AG10803 (cell line): ENCODE measurements at places on chromosomes 4 and X.

GRCh38 chr4:10535912-10536311, 78.7 kb upstream of the ZNF518B start:
- DNase-seq = no peak

DNA sequence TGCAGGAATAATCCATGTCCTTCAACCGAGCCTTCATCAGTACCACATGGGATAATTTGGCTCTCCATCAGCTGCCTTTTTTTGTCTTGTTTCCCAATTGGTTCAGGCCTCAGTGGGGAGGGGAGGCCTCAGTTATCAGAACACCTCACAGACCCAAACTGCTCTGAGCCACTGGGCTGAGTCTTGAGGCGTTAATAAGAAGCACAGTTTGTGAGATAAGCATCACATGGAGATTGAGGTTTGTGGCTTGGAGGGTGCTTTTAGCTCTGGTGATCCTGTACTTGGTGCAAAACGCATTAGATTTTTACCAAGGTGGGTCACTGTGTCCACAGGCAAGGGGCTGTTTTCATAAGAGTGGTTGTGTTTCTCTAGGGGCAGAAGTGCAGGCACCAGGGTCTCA, 82.8 kb upstream of the HPF1 start:
- DNase-seq = no peak

GRCh38 chr4:53490965-53491622, 100.2 kb downstream of the LNX1 start:
- peak; percentile 98 for DNase-seq

DNA sequence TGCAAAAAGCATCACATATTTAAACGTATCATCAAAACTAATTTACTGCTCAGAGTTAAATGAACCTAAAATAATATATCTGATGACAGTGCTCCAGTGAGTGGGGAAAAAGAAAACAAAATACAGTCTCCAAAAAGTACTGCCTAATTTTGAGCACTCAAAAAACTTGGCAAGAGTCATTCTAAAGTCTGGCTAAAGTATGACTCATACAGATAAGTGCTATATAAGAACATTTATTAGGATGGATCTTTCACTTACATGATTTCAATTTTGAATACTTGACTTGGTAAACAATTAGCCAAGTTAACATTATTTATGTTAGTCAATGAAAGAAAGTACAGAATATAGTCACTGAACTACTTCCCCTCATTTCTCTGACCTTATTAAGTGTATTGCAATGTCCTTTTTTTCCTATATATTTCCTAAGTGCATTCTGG, 27.2 kb downstream of the FBXO8 start:
- peak; percentile 34 for DNase-seq

- DNase-seq = no peak
Measured at GRCh38 chr4:118973295-118973694, 84.6 kb downstream of the SYNPO2 start.

- no peak for DNase-seq
Measured at GRCh38 chrX:39988496-39988895, 109.3 kb downstream of the BCOR start.
